ENCODE measurements at places on chromosomes 2 and 18.

GRCh38 chr18:13617826-13618515 is 108.4 kb downstream of the FAM210A start:
- no peak for DNase-seq

DNA sequence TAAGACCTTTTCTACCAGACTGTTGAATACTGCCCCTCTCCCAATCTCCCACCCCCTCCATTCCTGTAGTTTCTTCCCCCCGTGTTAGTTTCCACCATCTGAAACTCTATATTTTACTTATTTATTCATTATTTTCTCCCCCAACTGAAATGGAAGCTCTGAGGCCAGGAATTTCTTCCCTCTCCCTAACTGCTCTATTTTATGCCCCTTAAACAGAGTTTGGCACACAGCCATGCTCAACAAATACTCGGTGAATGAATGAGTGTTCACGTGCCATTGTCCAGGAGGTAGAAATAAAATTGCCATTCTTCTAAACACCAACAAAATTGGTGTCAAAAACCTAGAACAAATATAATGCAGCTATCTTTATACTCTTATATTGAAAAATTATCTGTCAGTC is 5.6 kb downstream of the ITGB1BP1 start:
- DNase-seq = no peak

DNA sequence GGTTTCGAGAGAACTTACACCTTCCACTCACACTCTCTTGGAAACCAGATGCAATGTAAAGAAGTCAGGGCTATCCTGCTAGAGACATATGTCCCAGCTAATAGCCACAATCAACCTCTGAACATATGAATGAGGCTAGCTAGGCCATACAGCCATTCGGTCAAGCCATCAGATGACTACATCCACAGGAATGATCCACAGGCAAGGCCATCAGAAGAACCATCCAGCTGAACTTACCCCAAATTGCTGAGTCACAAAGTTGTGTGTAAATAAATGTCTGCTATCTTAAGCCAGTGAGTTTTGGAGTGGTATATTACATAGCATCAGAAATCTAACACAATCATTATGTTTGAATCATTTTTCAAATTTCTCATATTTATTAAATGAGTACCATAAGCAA is 5.2 kb upstream of the SPAST start:
- DNase-seq = no peak

DNA sequence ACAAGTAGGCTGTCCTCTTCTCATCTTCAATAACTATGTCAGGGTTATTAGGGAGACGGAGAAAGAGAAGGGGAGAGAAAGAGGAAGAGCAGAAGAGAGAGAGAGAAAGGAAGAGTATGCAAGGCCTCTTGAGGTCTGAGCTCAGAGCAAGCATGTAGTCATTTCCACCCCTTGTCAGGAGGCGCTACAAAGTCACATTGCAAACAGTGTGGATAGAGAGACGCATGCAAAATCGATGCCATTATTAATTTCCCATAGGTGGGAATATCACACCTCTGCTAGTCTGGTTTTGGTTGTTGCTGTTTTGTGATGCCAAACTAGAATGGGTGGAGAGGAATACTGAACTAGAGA is 24.2 kb upstream of the SERPINE2 start:
- no peak for DNase-seq

- no peak for DNase-seq
These were observed 3.6 kb upstream of the IL1A start for GRCh38 chr2:112787729-112788393.

- DNase-seq = no peak
These were observed 178.1 kb downstream of the SLC8A1 start for GRCh38 chr2:40273734-40274182.

Data from germinal center (tissue), 1 donor.